ENCODE measurements at places on chromosomes 7 and 10.

GRCh38 chr7:4202154-4202736 is 479.9 kb upstream of the FOXK1 start:
- no peak for DNase-seq

GRCh38 chr10:59709395-59710125 is at the start of gene SLC16A9:
TSS of gene SLC16A9 (minus strand) at chr10:59709850. CDS start at chr10:59684291, 25,559 bp downstream.
- peak; percentile 8 for DNase-seq

DNA sequence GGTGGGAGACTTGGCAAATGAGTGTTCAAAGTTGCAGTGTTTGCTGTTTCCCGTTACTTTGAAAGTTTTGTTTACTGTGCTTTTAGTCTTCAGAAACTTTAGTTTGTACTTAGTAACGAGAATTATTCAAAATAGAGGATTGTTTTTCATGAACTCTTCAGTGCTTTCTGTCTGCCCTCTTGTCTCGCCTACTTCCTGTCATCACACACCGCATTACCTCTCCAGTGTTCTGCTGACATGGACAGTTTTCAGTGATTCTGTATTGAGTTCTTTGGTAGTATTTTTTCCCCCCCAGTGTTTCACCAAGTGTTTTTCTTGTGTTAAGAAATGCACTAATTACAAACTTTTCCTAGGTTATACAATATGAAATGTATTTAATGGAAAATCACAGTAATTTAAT is 207.0 kb downstream of the MLLT10 start:
- no peak for DNase-seq

DNA sequence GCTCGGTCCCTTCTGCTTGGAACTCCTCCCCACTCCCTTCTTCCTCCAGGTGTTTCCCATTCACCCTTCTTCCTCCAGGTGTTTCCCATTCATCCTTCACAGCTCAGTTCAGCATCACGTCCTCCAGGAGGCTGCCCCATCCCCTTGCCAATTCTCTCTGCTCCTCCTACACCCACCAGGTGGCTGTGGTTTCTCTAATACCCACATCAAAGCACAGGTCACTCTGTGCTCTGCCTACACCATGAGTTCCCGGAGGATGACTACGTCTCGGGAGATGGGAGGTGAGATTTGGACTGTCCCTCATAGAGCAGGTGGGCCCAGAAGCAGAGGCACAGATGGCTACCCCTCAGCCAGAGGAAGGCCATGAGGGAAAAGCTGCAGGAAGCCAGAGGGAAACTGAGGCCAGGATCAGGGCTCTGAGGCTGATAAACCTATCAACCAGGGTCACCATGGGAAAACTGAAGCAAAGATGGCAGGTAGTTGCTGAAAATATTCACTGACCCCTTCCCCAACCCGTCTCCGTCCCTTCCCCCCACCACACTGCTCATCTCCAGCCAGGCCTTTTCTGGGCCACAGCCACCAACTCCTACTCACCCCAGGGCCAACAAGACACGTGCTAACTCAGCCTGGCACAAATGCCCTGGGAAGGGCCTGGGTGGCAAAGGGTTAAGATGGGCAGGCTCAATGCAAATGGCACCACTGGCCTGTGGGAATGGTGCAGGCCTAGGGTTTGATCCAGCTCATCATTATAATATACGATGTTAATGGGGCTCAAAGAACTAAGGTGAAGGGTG is 56.6 kb upstream of the CPXM2 start:
- no peak for DNase-seq

GRCh38 chr10:70777063-70777875 is 7.9 kb downstream of the TBATA start:
- DNase-seq: no peak

- DNase-seq: no peak
Observed at GRCh38 chr7:79930604-79931003, 204.0 kb upstream of the GNAI1 start.

DNA sequence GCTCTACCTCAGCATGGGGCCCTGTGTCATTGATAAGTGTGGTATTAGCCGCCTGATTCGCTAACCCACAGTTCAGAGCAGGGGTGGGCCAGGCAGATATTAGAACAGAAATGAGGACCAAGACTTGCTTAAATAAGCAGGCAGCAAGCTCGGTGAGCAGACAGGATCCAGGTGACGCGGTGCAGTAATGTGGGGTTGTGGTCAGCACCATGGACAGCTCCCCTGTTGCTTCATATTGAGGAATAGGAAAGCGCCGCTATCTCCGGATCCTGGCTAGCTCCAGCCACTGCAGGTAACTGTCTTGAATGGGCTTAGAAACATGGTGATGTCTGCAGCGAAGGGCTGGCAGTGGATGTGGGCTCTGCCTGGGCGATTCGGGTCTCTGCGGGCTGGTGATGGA is 51.3 kb upstream of the GPR26 start:
- peak; percentile 5 for DNase-seq

DNA sequence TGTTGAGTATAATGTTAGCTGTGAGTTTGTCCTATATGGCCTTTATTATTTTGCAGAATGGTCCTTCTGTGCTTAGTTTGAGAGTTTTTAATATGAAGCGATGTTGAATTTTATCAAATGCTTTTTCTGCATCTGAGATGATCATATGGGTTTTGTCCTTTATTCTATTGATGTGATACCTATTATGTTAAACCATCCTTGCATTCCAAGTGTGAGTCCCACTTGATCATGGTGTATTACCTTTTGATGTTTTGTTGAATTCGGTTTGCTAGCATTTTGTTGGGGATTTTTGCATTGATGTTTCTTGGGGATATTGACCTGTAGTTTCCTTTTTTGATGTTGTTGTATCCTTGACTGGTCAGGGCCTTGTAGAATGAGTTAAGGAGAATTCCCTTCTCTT is 166.4 kb downstream of the MLLT10 start:
- no peak for DNase-seq

DNA sequence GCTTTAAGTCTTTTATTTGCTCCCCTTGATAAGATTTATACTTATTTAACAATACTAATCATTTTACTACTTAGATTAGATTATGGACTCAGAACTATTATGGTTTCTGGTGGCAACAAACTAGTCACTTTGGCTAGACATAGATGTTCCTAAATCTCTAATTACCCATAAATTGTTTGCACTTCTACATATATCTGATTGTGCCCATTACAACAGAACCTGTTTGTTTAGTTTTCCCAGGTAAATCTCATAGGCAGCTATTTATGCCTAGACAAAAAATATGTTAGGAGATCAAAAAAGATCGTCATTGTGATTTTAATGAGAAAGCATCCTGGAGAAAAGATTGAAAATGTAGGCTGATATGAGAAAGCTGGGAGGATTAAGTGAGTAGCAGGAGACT is 14.4 kb downstream of the UBN2 start:
- no peak for DNase-seq

DNA sequence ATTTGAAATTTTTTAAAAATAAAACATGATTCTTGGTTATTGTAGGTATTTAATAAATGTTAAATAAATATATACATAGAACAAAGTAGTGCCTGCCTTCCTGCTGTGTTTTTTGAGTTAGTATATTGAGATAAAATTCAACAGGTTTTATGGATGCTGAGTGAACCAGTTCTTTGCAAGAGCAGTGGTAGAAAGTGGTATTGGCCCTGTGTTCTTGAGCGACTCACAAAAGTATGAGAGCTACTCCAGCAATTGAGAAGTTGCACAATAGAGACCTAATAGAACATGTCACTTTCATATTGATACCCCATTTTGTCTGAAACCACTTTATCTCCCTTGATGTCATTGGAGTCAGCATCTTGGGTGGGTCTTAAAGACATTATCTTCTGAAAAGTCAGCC is 32.6 kb upstream of the GJD4 start:
- DNase-seq: no peak

DNA sequence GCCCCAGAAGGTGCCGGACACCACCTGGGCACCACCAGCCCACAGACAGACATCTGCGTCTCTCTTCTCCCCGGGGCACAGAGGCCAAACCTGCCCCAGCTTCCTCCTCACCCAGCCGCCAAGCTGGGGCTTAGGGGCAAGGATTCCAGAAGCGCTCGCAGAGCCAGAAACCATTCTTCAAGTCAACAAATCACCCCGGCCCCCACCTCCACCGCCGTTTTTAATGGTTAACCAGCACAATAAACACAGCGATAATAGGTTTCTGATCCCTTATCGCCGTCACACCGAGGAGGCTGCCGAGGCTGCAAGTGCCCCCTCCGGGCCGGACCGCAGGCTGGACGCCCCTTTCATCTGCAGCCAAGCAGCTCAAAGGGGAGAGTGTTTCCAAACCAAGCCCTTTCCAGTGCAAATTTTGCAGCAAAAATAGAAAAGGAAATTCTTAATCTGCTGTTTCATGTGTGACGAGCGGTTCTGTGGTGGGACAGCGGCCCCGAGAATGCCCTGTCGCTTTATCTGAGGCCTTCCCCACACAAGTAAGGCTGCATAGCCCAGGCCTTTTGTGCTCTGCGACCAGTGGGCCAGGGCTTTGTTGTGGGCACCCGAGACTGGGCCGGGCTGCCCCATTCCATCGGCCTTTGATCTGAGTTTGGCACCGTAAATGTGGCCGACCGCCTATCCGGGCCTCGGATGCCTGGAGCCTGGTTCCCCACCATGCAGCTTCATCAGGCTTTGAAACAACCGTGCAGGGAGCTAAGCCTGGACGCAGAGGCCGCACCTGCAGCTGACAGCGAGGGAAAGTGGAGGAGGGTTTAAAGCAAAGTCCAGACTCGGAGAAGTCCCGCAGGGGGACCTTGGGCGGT is 83.2 kb downstream of the FOXL3 start:
- DNase-seq: no peak

DNA sequence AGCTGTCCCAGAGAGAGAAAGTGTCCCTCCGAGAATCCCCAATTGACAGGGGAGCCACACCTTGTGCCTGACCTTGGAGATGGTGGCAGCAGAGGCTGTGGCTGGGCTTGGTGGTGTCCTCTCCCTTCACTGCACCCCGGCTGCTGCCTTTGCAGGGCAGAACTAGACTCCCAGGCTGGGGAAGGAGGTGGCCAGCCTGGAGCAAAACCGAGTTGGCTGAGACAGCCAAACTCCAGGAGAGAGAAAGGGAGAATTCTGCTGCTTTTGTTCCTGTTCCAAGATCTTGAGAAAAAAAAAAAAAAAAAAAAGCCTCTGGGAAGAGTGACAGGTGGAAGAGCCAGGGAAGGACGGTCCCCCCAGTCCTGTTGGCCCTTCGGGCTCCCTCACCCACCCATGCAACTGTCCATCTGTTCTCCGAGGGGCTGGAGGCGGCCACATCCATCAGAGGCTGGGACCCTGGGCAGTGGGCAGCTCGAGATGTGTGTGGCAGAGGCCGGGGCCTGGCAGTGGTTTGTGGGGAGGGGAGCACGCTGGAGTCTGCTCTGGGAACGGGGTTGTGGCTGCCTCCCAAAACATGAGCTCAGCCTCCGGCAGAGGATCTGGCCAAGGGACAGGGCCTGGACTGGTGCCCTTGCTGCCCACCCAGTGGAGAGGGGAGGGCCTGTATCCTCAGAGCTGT is 35.5 kb downstream of the CLIP2 start:
- DNase-seq: no peak

- DNase-seq: peak; percentile 3
Observed at GRCh38 chr10:68423522-68423921, 16.4 kb upstream of the RUFY2 start.

- no peak for DNase-seq
Observed at GRCh38 chr7:124566583-124566982, 199.0 kb downstream of the GPR37 start.

DNA sequence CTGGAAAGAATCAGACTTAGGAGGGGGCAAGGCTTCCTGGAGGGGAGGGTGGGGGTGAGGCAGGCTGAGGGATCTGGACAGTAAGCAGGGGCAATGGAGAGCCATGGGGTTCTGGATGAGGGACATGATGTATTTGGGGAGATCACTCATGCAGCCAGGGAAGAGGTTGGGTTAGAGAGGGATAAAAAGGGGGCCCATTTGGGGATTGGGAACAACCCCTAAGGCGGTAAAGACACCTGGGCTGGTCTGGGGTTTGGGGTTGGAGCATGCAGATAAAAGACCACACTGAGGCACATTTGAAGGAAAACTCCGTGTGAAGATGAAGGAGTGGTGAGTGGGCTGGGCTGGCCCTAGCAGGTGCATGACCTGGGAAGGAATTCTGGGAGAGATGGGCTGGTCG is 30.8 kb downstream of the HIF1AN start:
- DNase-seq: no peak

DNA sequence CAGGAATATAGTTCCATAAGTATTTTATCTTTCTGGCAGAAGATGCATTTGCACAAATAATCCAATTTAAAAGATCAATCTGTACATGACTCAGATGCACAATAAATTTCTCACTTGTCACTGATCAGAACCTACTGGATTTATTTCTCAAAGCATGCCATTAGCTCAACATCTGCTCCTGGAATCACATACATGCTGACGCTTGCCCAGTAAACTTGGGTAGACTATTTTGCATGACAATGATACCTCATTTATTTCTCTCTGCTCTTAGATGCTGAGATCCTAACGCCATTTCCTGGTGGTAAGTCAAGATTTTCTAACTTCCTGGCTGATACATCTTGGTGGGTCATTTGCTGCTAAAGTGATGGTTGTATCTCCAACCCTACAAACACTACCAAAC is 33.8 kb upstream of the C10orf120 start:
- no peak for DNase-seq

DNA sequence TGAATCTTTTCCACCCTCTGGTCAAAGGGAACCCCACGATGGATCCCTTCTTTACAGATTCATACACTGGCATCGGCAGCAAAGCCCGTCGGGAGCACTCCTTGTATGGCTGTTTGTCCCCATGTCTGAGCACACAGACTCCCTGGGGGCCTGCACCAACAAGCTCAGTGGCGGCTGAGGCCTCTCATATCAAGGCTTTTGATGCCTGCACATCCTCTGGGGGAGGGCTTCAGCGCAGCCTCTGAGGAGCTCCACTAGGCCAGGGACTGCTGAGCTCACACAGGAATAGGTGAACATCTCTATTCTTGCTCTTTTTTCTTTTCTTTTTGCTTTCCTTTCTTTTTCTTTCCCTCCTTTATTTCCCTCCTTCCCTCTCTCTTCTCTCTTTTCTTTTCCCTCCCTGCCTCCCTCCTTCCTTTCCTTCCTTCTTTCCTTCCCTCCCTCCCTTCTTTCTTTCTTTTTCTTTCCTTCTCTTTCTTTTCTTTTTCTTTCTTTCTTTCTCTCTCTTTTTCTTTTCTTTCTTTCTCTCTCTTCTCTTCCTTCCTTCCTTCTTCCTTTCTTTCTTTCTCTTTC is 174.6 kb downstream of the CCDC3 start:
- no peak for DNase-seq

- DNase-seq: no peak
Observed at GRCh38 chr7:77651575-77652162, 44.6 kb upstream of the RSBN1L start.

GRCh38 chr10:10968257-10968588 is 49.4 kb upstream of the CELF2 start:
- DNase-seq: no peak

GRCh38 chr10:104638861-104639589 is 2.1 kb upstream of the SORCS3 start:
- no peak for DNase-seq
